ENCODE measurements at places on chromosomes 1 and 21.
A peak's percentile ranks its signal among the peaks of the same experiment; 100 is the strongest.

- no peak for DNase-seq
Measured at GRCh38 chr1:71223641-71224340, 143.0 kb upstream of the ZRANB2 start.

GRCh38 chr1:23585321-23586022 lies 26.2 kb upstream of the ID3 start:
- peak; percentile 97 for DNase-seq

DNA sequence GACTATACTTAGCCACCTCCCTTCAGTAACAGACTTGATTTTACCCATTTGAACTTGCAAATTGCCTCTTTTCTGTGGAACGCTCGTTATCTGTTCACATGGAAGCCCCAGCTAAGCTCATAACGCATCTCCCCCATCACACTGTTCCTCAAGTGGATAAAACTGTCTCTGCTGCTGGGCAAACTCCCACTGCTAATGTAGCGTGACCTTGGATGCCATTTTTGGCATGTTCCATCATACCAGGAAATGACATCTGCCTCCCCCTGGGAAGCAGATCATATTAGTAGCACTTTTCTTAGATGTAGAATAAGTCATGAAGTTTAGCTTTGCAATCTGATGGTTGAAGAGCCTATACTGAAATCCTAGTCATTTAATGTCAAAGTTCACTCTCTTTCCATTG lies 528.7 kb upstream of the PLXNA2 start:
- DNase-seq = no peak

DNA sequence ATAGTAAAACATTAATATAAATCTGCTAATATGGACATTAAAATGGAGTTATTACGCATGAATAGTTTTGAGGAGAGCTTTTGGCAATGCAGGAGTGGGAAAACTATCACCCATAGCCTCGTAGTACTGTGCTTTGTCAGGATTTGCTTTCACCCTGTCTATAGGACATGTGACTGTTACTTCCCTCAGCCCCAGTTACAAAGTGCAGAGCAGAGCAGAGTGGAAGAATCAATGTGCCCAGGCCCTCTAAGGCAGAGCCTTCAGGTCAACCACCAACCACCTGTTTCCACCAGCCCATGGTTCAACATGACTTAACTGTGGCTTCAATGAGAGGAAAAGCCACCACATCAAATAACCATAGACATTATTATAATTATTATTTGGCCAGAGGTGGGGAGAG lies 68.9 kb upstream of the C8B start:
- no peak for DNase-seq

DNA sequence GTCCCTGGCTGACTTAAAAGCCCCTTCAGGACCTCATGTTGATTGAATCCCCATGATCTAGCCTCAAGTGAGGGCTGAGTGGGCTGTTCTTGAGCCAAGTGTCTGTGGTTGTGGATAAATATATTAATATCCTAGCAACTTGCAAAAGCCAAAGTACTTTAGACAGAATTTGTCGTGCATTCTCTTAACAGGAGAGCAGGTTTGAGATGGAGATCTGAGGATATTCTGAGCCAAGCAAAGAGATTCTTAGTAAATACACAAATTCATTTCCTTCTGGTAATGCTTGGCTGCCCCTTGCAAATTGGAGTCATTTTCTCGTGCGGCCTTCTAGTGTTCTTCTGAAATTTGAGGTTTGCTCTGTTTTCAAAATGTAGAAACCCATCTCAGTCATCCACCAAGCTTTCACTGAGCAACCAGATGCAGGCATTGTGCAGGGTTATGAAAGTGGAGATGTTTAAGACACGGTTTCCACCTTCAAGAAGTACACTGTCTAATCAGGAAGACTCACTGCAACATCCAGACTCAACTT lies 242.1 kb upstream of the JUN start:
- DNase-seq = peak; percentile 83

- peak; percentile 99 for DNase-seq
Measured at GRCh38 chr1:87956072-87956471, 627.4 kb downstream of the LMO4 start.

GRCh38 chr21:45169001-45169400 lies 94.6 kb downstream of the ADARB1 start:
- no peak for DNase-seq

DNA sequence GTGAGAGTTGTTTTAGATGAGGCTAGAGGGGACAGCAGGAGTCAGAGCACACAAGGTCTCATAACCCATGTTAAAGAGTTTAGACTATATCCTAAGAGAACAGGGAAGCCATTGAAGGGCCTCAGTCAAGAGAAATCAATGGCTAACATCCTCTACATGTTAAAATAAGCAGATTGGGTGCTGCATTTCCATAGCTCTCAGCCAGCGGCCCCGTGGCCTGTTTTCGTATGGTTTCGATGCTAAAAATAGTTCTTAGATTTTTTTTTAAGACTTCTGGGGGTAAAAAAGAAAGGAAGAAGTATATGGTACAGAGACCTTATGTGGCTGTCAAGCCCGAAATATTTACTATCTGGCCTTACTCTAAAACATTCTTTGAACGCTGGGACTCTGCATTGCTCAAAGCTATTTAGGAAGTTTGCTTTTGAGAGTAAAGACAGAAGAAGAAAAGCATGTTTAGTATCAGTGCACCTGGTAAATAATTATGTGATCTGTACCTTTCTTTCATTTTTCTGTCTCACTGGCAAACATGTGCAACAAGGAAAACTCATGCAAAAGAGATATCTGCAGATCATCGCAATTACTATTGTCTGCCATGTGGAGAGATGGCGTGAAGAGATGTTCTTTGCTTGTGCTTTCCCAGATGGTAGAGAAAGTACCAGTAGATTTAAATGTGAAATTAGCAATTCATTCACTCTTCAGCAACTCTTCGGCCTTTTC lies 8.4 kb downstream of the PDIK1L start:
- DNase-seq = no peak

GRCh38 chr1:10514490-10515235 lies 39.9 kb downstream of the PEX14 start:
- DNase-seq = peak; percentile 51

- DNase-seq = no peak
Measured at GRCh38 chr1:196910215-196910614, 22.4 kb downstream of the CFHR4 start.
